ENCODE measurements at places on chromosomes 11 and 22.

GRCh38 chr11:94781837-94782236 is 13.7 kb downstream of the AMOTL1 start:
- DNase-seq = no peak
- H3K27me3 ChIP-seq = no peaks in the 10 kb centered on the region
- H3K36me3 ChIP-seq = no peaks in the 10 kb centered on the region
- no peak overlapping the region for H3K4me3 ChIP-seq

GRCh38 chr11:12867531-12867930 is 141.6 kb upstream of the RASSF10 start:
- peaks cover 23% of the 10 kb centered on the region for H3K4me1 ChIP-seq
- no peak overlapping the region for H3K4me3 ChIP-seq
- H3K36me3 ChIP-seq = peaks cover 19% of the 10 kb centered on the region
- no peaks in the 10 kb centered on the region for H3K27me3 ChIP-seq

GRCh38 chr11:96642583-96642982 is 252.8 kb downstream of the JRKL start:
- no peak overlapping the region for H3K27ac ChIP-seq
- H3K27me3 ChIP-seq = no peaks in the 10 kb centered on the region
- H3K4me3 ChIP-seq = no peak overlapping the region
- no peaks in the 10 kb centered on the region for H3K36me3 ChIP-seq

- no peak within 1 kb of the TSS for H3K27ac ChIP-seq
- DNase-seq = no peak
- H3K4me1 ChIP-seq = no peaks in the 10 kb centered on the region
- H3K4me3 ChIP-seq = peak within 1 kb of the TSS; percentile 43
Observed at GRCh38 chr11:82733444-82734119, at the start of gene FAM181B. Gene FAM181B, minus strand, starts transcription at chr11:82733864. Its CDS starts 135 bp downstream, at chr11:82733729.

DNA sequence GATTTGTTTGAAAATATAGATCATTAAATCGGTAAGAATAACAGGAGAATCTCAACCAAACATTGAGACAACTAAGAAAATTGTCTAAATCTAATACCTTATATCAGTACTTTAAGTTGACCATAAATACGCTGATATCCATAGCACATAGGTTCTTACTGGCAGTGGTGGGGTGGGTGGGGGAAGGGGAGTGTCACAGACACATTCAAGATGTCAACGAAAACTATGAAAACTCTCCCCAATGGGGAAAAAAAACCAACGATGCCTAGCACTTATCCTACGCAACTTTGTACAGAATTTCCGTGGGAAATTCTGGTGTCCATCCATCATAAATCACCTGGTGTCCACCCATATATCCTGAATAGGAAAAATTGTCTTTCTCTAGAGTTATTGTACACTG is 6.2 kb downstream of the GRAP2 start:
- H3K27me3 ChIP-seq = no peaks in the 10 kb centered on the region
- H3K27ac ChIP-seq = no peak overlapping the region
- H3K4me1 ChIP-seq = no peaks in the 10 kb centered on the region
- no peaks in the 10 kb centered on the region for H3K36me3 ChIP-seq
- H3K4me3 ChIP-seq = no peak overlapping the region

GRCh38 chr11:71336996-71337754 is 84.8 kb upstream of the SHANK2 start:
- no peak overlapping the region for H3K27ac ChIP-seq
- no peak for DNase-seq
- no peaks in the 10 kb centered on the region for H3K27me3 ChIP-seq
- peaks cover 11% of the 10 kb centered on the region for H3K4me1 ChIP-seq
- no peaks in the 10 kb centered on the region for H3K36me3 ChIP-seq

DNA sequence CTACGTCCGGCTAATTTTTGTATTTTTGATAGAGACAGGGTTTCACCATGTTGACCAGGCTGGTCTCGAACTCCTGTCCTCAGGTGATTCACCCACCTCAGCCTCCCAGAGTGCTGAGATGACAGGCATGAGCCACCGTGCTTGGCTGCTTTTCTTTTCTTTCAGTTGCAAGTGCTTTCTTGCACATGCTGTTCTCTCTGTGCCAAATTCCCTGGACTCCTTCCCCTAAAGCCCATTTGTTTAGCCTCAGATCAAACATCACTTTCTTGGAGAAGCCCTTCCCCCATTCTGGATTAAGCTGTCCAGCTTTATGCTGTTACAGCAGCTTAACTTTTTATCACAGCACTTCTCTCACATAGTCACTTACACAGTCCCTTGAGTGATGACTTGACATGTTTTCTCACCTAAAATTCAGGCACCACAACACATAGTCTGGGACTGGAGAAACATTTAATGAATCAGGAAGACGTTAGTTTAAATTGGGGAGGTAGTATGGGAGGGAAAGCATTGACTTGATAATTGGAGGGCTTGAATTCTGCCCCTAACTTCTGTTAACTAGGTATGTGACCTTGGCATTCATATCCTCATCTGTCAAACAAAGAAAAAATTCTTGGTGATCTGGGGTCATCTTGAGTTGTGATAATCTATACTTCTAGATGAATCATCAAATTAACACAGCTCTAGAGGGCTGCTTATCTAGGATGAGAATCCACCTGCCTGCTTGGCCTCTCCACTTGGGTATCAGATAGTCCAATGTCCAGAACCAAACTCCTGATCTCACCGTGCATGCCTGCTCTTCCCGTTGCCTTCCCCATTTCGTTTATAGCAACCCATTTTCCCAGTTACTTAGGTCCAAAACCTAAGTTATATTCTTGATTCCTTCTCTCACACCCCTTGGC is 18.4 kb downstream of the ACO2 start:
- no peaks in the 10 kb centered on the region for H3K36me3 ChIP-seq
- DNase-seq = no peak
- H3K4me3 ChIP-seq = no peak overlapping the region
- H3K27ac ChIP-seq = no peak overlapping the region
- no peaks in the 10 kb centered on the region for H3K27me3 ChIP-seq

- H3K4me3 ChIP-seq = no peak overlapping the region
- H3K36me3 ChIP-seq = peaks cover 2% of the 10 kb centered on the region
- DNase-seq = no peak
- peaks cover 13% of the 10 kb centered on the region for H3K4me1 ChIP-seq
Observed at GRCh38 chr11:34203377-34203871, 98.0 kb downstream of the NAT10 start.

DNA sequence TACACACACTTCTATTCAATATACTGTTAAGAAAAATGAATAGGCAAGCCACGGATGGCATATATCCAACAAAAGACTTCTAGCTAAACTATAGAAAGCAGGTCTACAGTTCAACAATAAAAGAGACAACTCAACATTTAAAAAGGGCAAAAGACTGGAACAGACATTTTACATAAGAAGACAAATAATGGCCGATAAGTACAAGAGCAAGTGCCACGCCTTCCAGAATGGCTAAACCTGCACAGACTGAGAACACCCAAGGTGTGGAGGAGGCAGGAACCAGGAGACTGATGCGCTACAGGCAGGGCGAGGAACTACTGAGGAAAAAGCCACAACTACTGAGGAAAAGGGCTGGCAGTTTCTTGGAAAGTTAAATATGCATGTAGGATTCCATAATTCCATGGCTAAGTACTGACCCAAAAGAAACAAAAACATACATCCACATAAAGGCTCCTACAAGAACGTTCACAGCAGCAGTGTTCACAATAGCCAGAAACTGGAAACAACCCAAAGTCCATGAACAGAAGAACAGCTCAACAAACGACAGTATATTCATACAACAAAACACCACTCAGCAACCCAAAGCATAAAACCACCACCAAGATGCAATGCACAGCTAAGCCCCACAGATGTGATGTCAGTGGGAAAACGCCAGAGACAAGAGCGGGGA is 9.6 kb upstream of the MOB2 start:
- no peak for DNase-seq
- H3K4me3 ChIP-seq = no peak overlapping the region
- peaks cover 3% of the 10 kb centered on the region for H3K36me3 ChIP-seq
- H3K4me1 ChIP-seq = peaks cover 4% of the 10 kb centered on the region
- no peak overlapping the region for H3K27ac ChIP-seq
- H3K27me3 ChIP-seq = no peaks in the 10 kb centered on the region

DNA sequence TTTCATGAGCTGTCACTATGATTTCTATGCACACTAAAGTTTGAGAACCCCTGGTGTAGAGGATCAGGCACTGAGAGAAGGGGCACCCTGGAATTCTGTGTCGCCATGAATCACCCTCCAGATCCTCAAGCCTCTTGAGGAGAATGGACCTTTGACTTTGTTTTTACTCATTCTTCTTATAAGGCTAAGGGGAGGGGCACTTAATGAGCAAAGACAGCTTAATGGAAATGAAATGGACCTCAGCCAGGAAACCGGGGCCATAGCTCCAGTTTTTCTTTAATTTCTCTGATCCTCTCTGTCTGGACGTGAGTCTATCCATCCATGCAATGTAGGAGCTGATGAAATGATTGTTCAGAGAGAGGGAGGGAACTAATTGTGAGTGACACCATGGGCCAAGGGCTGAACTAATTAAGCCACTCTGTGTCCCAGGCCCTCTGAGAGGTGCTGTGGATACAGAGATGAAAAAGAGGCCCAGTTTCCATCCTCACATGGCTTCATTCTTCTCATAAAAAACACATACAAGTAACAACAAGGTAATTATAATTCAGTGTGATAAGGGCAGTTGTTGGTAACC is 32.8 kb downstream of the OR2AT4 start:
- peaks cover 15% of the 10 kb centered on the region for H3K27me3 ChIP-seq
- H3K36me3 ChIP-seq = no peaks in the 10 kb centered on the region
- no peak for DNase-seq
- no peaks in the 10 kb centered on the region for H3K4me1 ChIP-seq
- no peak overlapping the region for H3K4me3 ChIP-seq
- no peak overlapping the region for H3K27ac ChIP-seq

DNA sequence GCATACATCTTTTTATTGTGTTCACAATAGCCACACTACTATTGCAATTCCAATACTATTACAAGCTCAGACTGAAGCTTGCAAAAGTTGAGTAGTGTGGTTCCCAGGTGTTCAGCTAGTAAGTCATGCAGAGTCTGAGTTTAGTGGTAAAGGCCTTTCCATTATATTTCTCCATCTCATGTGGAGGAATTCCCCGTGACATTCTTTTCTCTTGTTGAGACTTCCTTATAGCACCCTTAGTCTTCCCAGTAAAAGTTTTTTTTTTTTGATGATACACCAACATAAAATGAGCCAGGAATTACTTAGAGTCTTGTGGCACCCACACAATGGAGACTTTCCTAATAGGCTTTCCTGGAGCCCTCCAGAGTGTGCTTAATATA is 110.8 kb downstream of the UVRAG start:
- H3K27ac ChIP-seq = no peak overlapping the region
- no peaks in the 10 kb centered on the region for H3K36me3 ChIP-seq
- peak; percentile 25 for DNase-seq
- peaks cover 19% of the 10 kb centered on the region for H3K4me1 ChIP-seq
- no peaks in the 10 kb centered on the region for H3K27me3 ChIP-seq
- H3K4me3 ChIP-seq = no peak overlapping the region

GRCh38 chr11:111631666-111632039 is 29.4 kb downstream of the SIK2 start:
- DNase-seq = peak; percentile 32
- H3K36me3 ChIP-seq = no peaks in the 10 kb centered on the region
- peaks cover 58% of the 10 kb centered on the region for H3K4me1 ChIP-seq
- no peaks in the 10 kb centered on the region for H3K27me3 ChIP-seq
- H3K4me3 ChIP-seq = no peak overlapping the region
- peak overlapping the region; percentile 7 for H3K27ac ChIP-seq

- H3K4me1 ChIP-seq = peaks cover 5% of the 10 kb centered on the region
- no peaks in the 10 kb centered on the region for H3K27me3 ChIP-seq
Observed at GRCh38 chr11:116424615-116425261, 348.0 kb downstream of the BUD13 start.

GRCh38 chr22:17322511-17322910 is 46.7 kb upstream of the CECR2 start:
- no peak for DNase-seq
- no peaks in the 10 kb centered on the region for H3K36me3 ChIP-seq
- H3K4me3 ChIP-seq = no peak overlapping the region
- no peak overlapping the region for H3K27ac ChIP-seq
- H3K4me1 ChIP-seq = no peaks in the 10 kb centered on the region

GRCh38 chr11:100630898-100631297 is 56.2 kb upstream of the ARHGAP42 start:
- no peaks in the 10 kb centered on the region for H3K36me3 ChIP-seq
- H3K4me1 ChIP-seq = no peaks in the 10 kb centered on the region
- DNase-seq = no peak
- H3K27me3 ChIP-seq = no peaks in the 10 kb centered on the region
- H3K4me3 ChIP-seq = no peak overlapping the region

DNA sequence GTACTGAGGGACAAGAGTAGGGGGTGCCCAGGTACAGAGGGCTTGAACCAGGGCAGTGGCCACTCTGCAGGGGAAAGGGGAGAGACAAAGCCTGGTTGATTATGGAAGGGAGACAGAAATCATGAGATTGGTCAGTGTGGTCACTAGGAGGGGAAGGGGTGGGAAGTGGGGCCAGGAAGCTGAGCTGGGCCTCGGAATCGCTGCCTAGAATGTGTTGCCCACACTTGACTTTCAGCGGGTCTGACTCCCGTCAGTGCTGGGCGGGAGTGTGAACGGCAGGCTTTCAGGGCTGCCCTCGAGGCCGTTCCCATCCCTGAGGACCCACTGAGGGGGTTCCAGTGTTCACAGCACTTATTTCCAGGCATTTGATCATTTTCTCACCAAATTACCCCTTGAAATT is 5.9 kb downstream of the DAGLA start:
- H3K36me3 ChIP-seq = no peaks in the 10 kb centered on the region
- peaks cover 10% of the 10 kb centered on the region for H3K4me1 ChIP-seq
- no peak overlapping the region for H3K4me3 ChIP-seq

- no peak overlapping the region for H3K4me3 ChIP-seq
- H3K27ac ChIP-seq = no peak overlapping the region
- no peaks in the 10 kb centered on the region for H3K27me3 ChIP-seq
- DNase-seq = no peak
- peaks cover 9% of the 10 kb centered on the region for H3K36me3 ChIP-seq
Observed at GRCh38 chr22:20464096-20464614, 26.5 kb upstream of the SCARF2 start.

GRCh38 chr11:67309661-67310061 is 6.3 kb downstream of the SSH3 start:
- H3K4me1 ChIP-seq = peaks cover 44% of the 10 kb centered on the region
- H3K27me3 ChIP-seq = no peaks in the 10 kb centered on the region
- H3K27ac ChIP-seq = no peak overlapping the region
- peaks cover 24% of the 10 kb centered on the region for H3K36me3 ChIP-seq
- H3K4me3 ChIP-seq = no peak overlapping the region

DNA sequence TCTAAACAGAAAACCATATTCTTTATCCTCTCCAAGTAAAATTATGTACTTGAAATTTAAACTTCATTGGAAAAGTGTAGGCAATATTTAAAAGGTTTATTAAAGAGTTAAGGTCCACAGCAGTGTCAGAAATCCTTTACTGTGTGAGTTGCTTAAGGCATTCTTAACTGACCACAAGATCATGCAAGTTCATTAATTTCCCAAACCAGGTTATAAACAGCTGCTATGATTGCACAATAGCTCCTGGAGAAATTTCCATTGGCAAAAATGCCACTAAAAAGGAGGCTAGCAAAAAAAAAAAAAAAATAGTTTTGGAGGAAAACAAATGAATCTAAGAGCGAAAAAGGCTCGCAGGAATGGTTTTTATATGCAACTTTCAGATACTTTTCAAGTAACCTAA is 106.2 kb downstream of the ETS1 start:
- no peak for DNase-seq
- no peak overlapping the region for H3K4me3 ChIP-seq
- peaks cover 23% of the 10 kb centered on the region for H3K36me3 ChIP-seq
- H3K27me3 ChIP-seq = no peaks in the 10 kb centered on the region

GRCh38 chr22:36902143-36902926 is 11.1 kb upstream of the CSF2RB start:
- no peak overlapping the region for H3K27ac ChIP-seq
- no peaks in the 10 kb centered on the region for H3K36me3 ChIP-seq
- no peak for DNase-seq
- no peaks in the 10 kb centered on the region for H3K4me1 ChIP-seq
- H3K4me3 ChIP-seq = no peak overlapping the region
- H3K27me3 ChIP-seq = peaks cover 8% of the 10 kb centered on the region

GRCh38 chr11:129372609-129373488 is 2.8 kb upstream of the BARX2 start:
- H3K27me3 ChIP-seq = peaks cover 77% of the 10 kb centered on the region
- H3K4me3 ChIP-seq = peak overlapping the region; percentile 32
- no peaks in the 10 kb centered on the region for H3K36me3 ChIP-seq
- H3K27ac ChIP-seq = no peak overlapping the region

All from keratinocyte (primary cell).